Naive thymus-derived CD8-positive, alpha-beta T cell (primary cell): ENCODE measurements at places on chromosomes 7 and 10. TPM values are rescaled to one million over a fixed set of nuclear protein-coding genes. Genes with fewer than 3 reads are reported as not detected.

- H3K4me3 ChIP-seq = no peak overlapping the region
- no peak for DNase-seq
- no peaks in the 10 kb centered on the region for H3K27me3 ChIP-seq
- no peak overlapping the region for H3K27ac ChIP-seq
These were observed 81.1 kb downstream of the PRTFDC1 start for GRCh38 chr10:24871011-24871935.

DNA sequence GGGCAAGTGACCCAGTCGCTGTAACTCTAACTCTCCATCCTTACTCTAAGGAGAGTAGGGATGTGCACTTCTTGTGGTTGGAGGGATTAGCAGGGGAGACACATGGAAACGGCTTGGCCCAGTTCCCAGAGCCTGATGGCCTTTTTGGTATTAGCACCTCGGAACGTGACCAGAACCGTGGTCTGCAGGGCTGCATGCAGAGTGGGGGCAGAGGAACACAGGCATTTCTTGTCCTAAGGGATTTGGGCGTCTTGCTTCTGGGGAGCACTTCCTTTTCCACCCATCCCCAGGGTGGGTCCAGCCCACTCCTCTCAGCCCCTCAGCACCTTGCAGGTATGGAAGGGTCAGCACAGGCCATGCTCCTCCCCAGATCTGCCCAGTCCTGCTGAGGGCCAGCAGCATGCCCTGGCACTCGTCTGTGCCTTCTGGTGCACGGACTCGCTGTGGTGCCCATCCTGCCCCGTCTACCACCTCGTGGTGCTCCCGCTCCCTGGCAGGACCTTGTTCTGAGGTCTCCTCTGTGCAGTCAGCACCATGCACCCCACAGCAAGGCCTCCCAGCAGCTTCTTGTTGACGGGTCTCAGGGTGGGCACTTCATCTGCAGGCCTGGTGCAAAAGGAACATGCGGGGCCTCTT, 109.6 kb downstream of the ACTR3B start:
- H3K4me1 ChIP-seq = no peaks in the 10 kb centered on the region
- H3K36me3 ChIP-seq = peaks cover 16% of the 10 kb centered on the region
- H3K4me3 ChIP-seq = no peak overlapping the region
- no peak for DNase-seq

GRCh38 chr7:148723846-148724245, 25.1 kb downstream of the CUL1 start:
- no peak overlapping the region for H3K4me3 ChIP-seq
- peaks cover 87% of the 10 kb centered on the region for H3K4me1 ChIP-seq
- H3K27ac ChIP-seq = no peak overlapping the region
- H3K36me3 ChIP-seq = peaks cover 2% of the 10 kb centered on the region
- no peak for DNase-seq
- no peaks in the 10 kb centered on the region for H3K27me3 ChIP-seq

DNA sequence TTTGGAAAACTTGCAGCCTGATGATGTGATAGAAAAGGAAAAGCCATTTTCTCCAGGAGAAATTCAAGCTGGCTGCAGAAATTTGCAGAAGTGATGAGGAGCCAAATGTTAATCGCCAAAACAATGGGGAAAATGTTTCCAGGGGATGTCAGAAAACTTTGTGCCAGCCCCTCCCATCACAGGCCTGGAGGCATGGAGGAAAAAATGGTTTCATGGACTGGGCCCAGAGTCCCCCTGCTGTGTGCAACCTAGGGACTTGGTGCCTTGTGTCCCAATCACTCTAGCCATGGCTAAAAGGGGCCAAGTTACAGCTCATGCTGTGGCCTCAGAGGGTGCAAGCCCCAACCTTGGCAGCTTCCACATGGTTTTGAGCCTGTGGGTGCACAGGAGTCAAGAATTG, 41.0 kb downstream of the ADD3 start:
- no peaks in the 10 kb centered on the region for H3K27me3 ChIP-seq
- peaks cover 21% of the 10 kb centered on the region for H3K4me1 ChIP-seq
- DNase-seq = no peak
- H3K27ac ChIP-seq = no peak overlapping the region
- H3K36me3 ChIP-seq = peaks cover 8% of the 10 kb centered on the region

DNA sequence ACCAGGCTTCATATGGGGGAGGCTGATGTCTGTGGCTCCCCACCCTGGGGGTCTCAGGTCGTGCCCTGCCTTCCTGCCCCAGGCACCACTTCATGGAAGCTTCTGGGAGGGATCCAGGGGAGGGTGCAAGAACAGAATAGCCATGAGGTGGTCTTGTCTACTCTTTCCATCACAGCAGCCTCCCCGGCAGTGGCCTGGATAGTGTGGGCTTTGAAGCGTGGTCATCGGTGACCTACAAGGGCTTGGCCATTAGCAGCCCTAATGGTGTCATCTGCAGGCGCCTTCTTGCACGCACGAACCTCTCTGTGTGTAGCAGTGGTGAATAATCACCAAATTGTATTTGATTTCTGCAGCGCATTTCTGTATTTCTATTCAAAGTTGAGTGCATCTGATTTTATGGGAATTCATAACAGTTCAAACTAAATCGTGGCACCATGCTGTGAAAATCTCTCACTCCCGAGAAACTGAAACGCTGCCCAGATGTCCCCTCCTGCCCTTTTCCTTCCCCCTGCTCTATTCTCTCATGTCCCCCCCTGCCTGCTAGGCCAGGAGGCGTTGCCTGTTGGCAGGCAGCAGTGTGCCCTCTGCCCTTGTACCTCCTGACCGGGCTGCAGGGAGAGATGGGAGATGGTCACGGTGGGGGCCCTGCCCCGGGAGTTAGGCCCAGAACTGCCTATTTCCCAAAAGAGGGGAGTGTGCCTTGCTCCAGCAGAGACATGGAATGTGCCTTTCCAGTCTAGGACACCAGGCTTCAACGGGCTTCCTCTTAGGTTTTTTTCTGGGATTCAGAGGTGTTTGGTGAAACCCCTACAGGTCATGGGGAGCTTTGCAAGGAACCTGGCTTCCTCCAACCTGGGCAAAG, 34.8 kb downstream of the CDH23 start:
- DNase-seq = no peak
- no peaks in the 10 kb centered on the region for H3K36me3 ChIP-seq
- no peak overlapping the region for H3K27ac ChIP-seq
- H3K4me1 ChIP-seq = peaks cover 4% of the 10 kb centered on the region
- no peak overlapping the region for H3K4me3 ChIP-seq

GRCh38 chr7:106314875-106315274, 30.1 kb upstream of the NAMPT start:
- H3K27ac ChIP-seq = no peak overlapping the region
- DNase-seq = no peak
- peaks cover 13% of the 10 kb centered on the region for H3K4me1 ChIP-seq
- no peak overlapping the region for H3K4me3 ChIP-seq

The FXYD4 gene
- not detected for total RNA-seq

The CPVL gene
- total RNA-seq = 0.70 TPM

The COBL gene
- total RNA-seq = not detected

The TSPAN12 gene
- not detected for total RNA-seq

The CREB5 gene
- 0.19 TPM for total RNA-seq

The HOXA7 gene
- not detected for total RNA-seq
